Epithelial cell of esophagus (primary cell): ENCODE measurements at places on chromosomes 3 and 15.

DNA sequence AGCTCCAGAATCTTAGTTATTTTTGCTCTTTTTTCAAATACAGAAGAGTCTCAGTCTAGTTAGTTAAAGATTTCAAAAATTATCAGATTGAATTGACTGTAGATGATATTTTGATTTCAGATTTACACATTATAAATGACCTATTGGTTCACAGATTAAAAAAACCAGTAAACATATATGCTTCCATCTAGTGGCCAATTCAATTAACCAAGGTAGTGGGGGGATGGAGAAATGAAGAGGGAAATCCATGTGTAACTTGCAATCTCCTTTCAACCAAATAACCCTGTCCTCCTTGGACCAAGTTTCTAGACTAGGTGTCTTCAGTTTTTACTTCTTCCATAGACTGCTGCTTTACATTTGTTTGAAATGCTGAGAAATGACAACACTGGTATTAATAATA lies 789.8 kb downstream of the ROBO1 start:
- peak; percentile 46 for DNase-seq

- peak; percentile 15 for DNase-seq
Observed at GRCh38 chr15:100464888-100465287, 63.9 kb downstream of the CERS3 start.

- DNase-seq, result peak; percentile 92
Observed at GRCh38 chr15:31024330-31024729, 32.9 kb upstream of the MTMR10 start.

- no peak for DNase-seq
Observed at GRCh38 chr3:113174801-113175485, 36.4 kb upstream of the BOC start.

GRCh38 chr3:31399271-31399670 lies 133.5 kb upstream of the STT3B start:
- DNase-seq, result no peak
